Esophagus squamous epithelium (tissue), 5 donors: ENCODE measurements at places on chromosomes 2 and 18. TPM values are rescaled to one million over a fixed set of nuclear protein-coding genes. Genes with fewer than 3 reads are reported as not detected.

GRCh38 chr2:212683346-212684097 is 144.9 kb upstream of the ERBB4 start:
- DNase-seq: no peak

DNA sequence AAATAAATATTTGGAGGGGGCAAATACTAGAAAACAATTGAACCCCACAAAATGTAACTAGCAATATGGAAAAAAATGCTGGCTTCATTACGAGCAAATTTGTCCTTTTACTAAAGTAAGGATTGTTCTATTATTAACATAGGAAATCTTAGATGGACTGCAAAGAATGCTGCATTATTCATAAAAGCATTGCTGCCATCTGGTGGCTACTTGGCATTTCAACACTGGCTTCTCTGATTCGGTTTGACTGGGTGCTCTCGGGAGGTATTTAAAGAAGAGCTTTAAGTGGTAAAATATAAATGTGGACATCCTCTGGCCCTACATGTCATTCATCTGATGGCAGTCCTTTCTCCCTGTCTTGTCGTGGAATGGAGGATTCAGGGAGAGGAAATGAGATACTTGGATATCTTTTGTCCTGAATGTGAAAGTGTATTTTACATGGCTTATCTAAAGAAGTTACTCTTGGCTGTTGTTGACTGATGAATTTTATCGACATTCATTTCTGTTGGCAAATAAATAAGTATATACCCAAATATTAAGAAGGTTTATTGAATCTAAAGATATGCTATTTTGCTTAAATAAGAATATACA is 130.2 kb downstream of the ARHGAP15 start:
- DNase-seq: no peak

DNA sequence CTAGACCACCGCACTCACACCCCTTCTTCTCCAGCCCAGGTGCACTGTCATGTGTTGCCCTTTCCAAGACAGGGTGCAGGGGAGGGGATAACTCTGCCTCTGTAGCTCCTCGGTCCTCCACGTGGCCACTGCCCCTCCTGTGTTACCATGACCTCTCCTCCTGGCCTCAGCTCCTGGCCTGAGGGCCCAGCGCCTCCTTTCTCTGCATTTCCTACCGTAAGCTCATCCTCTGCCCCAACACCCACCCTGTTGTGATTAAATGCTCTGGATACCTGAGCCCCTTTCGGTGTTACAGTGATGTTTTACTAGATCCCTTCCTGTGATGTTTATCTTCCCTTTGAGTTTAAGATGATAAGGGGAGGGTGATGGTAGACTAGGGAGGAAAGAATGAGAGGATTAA is 242.3 kb downstream of the PTPRM start:
- DNase-seq: no peak

- DNase-seq: no peak
These were observed 90.1 kb upstream of the KCNJ3 start for GRCh38 chr2:154608438-154608837.

GRCh38 chr2:183993052-183993451 is 605.3 kb upstream of the ZNF804A start:
- DNase-seq: no peak

GRCh38 chr18:23595591-23595990 is 9.3 kb upstream of the NPC1 start:
- no peak for DNase-seq

ASTL gene
- total RNA-seq: not detected

PSTPIP2 gene
- total RNA-seq: 9.4 TPM

TPO gene
- 4.6 TPM for total RNA-seq

ERFE gene
- not detected for total RNA-seq
